ENCODE measurements at places on chromosomes 3 and 15.

- peak; percentile 87 for DNase-seq
Measured at GRCh38 chr3:132135628-132136333, 101.0 kb upstream of the CPNE4 start.

GRCh38 chr15:93837450-93837849 lies 393.9 kb upstream of the MCTP2 start:
- no peak for DNase-seq

GRCh38 chr3:10226293-10226692 lies 22.0 kb upstream of the TATDN2 start:
- DNase-seq, result no peak

GRCh38 chr15:100807028-100807427 lies 72.6 kb upstream of the ALDH1A3 start:
- DNase-seq, result no peak

GRCh38 chr3:42491881-42492507 lies 10.4 kb upstream of the VIPR1 start:
- no peak for DNase-seq

DNA sequence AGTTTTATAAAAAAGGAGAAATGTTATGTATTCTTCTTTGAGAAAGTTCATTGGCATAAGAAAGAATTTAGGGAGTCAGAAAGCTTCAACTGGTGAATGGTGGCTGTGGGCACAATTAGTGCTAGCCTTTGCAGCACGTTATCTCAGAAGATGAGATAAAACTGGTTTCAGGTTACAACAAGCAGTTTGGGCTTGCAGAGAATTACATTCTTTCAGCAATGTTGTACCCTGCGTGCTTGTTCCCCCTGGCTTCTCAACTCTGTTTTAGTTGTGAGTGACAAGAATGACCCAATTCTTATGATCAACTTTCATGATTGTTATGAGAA lies 31.6 kb upstream of the ACP3 start:
- no peak for DNase-seq

DNA sequence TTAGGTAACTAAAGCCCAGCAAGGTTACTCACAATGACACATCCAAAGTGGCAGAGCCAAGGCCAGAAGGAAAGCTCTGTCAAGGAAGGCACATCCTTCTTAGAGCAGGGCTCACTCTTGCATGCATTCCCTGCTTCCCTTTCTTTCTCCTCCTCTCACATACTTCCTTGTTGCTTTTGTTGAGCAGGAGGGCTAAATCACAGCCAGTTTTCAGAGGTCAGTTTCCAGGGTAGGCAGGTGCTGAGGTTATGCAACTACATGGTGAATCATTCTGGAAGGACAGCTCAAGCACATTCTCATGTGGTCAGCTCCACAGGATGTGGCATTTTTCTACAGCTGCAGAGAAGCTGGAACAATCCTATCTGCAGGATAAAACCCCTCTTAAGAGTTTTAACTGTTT lies 275.6 kb downstream of the ZNF621 start:
- peak; percentile 81 for DNase-seq

DNA sequence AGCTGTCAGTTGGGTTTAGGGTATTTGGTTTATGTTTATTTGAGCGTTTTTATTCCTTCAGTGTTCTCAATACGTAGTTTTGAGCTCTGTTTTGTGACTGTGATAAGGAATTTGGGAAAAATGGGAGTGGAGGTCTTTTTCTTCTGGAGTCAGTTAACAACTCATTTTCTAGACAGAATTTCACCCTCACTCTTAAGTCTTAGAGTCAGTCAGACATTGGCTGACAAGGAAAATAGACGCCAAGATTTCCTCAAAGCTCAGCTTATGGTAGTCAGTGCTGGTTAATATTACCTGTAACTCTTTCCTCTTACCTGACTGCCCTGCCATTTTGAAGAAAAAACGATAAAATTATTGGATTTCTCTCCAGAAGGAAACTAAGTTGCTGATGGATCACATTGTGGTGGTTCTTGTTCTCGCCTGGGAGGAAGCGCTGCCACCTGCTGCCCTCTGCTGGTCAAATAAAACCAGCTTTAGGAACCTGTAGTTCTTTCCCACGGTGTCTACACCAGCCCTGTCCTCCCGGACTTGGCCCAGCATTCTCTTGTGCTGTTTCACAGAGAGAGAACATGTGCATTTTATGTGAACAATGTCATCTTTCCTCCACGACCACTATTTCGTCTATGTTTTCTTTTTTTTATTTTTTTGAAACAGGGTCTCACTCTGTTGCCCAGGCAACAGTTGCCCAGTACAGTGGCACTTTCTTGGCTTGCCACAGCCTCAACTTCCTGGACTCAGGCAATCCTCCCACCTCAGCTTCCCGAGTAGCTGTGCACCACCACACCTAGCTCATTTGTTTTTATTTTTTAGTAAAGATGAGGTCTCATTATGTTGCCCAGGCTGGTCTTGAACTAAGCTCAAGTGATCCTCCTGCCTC lies 41.4 kb upstream of the UMPS start:
- DNase-seq, result peak; percentile 74

DNA sequence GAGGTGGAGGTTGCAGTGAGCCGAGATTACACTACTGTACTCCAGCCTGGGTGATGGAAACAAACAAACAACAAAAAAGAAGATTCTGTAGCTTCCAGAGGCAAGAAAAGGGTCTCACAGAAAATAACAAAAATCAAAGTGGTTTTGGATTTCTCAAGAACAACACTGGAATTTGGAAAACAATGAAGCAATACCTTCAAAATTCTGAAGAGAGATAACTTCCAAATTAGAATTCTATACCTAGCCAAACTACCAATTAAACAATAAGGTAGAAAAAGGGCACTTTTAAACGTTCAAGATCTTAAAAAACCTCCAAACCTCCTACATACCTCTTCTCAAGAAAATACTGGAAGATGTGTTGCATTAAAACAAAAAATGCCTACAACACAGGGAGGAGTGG lies 4.9 kb upstream of the CDCP1 start:
- no peak for DNase-seq

GRCh38 chr3:53863145-53863544 lies 16.8 kb downstream of the IL17RB start:
- DNase-seq, result no peak

GRCh38 chr3:123776071-123776782 lies 107.9 kb downstream of the MYLK start:
- no peak for DNase-seq

DNA sequence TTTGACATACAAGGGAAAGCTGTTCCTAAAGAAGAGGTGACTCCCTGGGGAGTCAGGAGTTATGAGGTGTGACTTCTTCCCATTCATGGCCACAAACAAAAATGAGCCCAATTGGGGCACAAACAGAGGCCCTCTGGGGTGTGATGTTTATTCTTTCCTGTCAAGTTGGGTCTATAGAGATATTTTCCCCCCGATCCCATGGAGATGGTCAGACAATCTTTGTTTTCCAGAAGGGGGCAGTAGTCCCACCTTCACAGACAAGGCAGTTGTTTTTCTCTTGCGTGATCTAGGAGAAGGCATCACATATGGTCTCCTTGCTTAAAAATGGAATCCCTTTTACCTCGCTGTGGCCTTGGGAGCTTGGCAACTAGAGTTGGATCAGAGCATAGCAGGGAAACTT lies 110.3 kb downstream of the MFSD1 start:
- no peak for DNase-seq

DNA sequence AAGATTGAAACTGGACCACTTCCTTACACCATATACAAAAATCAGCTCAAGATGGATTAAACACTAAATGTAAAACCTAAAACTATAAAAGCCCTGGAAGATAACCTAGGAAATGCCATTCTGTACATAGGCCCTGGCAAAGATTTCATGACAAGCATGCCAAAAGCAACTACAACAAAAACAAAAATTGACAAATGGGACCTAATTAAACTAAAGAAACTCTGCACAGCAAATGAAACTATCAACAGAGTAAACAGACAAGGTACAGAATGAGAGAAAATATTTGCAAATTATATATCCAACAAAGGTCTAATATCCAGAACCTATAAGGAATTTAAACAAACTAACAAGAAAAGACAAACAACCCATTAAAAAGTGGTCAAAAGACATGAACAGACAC lies 173.1 kb upstream of the CCDC54 start:
- no peak for DNase-seq

GRCh38 chr3:182786564-182787196 lies 6.6 kb upstream of the ATP11B start:
- DNase-seq, result no peak

GRCh38 chr3:183285318-183285717 lies 32.3 kb downstream of the B3GNT5 start:
- no peak for DNase-seq

DNA sequence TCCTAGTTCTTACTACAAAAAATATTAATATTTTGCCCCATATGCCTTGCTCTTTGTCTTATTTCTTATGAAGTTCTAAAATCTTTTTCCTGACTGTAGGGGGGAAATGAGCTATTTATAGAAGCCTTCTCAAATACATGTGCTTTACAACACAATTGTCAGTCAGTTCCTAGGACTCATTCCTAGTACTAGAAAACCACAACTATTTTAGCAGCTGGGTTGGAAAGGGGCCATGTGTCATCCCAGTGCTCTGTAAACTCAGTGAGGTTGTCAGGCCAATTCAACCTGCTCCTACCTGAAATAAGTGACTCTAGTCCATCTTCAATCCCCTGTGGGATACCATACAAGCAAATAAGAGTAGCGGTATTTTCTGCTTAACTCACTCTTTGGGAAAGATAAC lies 153.8 kb downstream of the ULK4 start:
- no peak for DNase-seq

- no peak for DNase-seq
Measured at GRCh38 chr3:153182501-153183293, 20.7 kb downstream of the RAP2B start.

- DNase-seq, result no peak
Measured at GRCh38 chr3:23035927-23036640, 167.0 kb upstream of the UBE2E2 start.
